ENCODE measurements at places on chromosomes 3 and 15.

DNA sequence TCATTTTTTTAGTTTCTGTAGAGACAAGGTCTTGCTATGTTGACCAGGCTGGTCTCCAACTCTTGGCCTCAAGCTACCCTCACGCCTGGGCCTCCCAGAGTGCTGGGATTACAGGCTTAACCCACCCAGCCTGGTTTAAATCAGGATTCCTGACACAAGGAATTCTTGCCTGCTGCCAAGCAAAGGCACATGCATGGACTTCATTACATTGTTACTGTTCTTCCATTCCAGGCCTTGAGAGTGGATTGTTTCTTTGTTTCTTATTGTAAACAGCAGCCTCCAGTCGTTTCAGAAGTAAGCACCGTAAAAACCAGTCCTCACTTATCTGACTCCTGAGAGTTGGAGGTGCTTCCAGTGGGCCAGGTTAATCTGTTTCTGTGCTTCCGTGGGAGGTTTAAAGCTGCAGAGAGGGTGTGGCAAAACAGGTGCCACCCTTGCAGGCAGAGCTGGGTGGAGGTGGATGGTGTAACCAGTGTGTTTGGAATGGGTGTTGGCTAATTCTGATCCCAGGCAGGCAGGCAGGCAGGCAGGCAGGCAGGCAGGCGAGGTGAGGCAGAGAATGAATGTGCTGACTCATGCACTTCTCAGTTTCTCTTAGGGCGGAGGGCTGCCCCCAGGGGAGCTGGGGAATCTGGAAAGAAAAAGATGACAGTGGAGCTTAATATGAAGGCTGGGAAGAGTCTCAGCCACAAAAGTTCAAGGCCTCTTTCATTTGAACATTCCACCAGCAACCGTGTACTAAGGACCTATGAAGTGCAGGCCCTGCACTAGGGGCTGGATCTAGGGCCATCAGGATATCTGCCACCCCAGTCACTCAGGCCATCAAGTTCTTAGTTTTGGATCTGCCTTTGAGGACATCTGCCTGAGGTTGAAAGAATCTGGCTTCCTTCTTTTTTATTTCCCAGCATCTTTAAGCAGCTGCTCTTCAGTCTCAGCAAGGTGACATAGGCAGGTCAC lies 37.0 kb upstream of the CDCP1 start:
- peak; percentile 79 for DNase-seq

- no peak for DNase-seq
Measured at GRCh38 chr3:13135811-13136321, 62.6 kb upstream of the IQSEC1 start.

- DNase-seq, result no peak
Measured at GRCh38 chr3:87546216-87546615, 269.8 kb upstream of the POU1F1 start.

- DNase-seq, result no peak
Measured at GRCh38 chr15:72884311-72884710, 100.8 kb upstream of the ADPGK start.

- no peak for DNase-seq
Measured at GRCh38 chr3:128448491-128448890, 18.2 kb downstream of the DNAJB8 start.

DNA sequence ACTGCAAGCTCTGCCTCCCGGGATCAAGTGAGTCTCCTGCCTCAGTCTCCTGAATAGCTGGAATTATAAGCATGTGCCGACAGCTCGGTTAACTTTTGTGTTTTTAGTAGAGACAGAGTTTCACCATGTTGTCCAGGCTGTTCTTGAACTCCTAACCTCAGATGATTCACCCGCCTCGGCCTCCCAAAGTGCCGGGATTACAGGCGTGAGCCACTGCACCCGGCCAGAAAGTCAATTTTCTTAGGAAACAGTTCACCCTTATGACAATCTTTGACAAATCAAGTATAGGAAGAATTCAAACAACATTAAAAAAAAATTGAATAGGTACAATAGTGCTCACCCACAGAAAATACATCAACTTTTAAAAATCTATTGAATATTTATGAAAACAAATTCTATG lies 23.6 kb upstream of the DUT start:
- DNase-seq, result no peak

- DNase-seq, result no peak
Measured at GRCh38 chr3:51860703-51861665, at the start of gene IQCF2. TSS of gene IQCF2 (plus strand) at chr3:51861615. CDS start at chr3:51861667, 52 bp downstream.
